DMS79 (cell line): ENCODE measurements at places on chromosomes 7 and 10.
A peak's percentile ranks its signal among the peaks of the same experiment; 100 is the strongest.

GRCh38 chr7:366161-366803 lies 76.3 kb downstream of the FOXL3 start:
- DNase-seq: no peak

DNA sequence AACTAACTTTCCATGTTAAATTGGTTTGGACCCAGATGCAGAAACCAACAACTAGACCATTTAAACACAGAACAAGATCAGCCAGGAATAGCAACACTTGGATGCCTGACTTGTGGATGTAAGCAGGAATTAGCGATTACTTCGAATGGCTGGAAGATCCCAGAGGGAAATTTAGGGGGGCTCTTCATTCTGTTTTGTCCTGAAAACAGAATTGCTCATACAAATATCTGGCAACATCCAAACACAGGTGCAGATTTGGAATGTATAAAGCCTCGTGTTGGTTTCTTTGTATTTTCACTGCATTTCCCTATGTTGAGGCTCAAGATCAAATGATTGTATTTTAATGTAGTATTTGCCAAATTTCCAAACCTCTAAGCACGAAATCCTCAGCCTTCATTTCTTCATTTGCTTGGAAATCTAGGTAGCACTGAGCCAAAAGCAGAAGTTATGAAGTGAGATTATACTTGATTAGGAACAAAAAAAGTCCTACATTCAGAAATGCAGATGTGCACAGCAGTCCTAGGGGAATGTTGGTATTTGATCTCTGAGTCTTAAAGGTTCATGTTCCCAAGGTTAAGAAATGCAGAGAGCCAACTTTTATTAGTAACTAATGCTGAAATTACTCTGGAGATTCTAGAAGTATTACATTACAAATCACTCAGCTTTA lies 248.7 kb upstream of the TCF7L2 start:
- no peak for DNase-seq

DNA sequence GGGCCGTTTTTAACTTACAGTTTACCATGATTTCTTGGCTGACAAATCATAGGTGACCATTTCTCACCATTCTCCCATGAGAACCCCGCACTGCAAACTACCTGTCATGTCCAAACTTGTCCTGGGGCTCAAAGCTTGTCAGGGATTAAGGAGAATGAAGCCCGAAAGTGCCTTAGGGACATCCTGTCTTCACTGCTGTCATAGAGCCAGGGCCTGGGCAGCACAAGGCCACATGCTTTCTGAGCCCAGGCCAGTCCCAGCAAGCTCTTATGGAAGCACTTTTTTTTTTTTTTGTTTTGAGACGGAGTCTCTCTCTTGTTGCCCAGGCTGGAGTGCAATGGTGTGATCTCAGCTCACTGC lies 33.9 kb downstream of the CCM2 start:
- DNase-seq: peak; percentile 34

DNA sequence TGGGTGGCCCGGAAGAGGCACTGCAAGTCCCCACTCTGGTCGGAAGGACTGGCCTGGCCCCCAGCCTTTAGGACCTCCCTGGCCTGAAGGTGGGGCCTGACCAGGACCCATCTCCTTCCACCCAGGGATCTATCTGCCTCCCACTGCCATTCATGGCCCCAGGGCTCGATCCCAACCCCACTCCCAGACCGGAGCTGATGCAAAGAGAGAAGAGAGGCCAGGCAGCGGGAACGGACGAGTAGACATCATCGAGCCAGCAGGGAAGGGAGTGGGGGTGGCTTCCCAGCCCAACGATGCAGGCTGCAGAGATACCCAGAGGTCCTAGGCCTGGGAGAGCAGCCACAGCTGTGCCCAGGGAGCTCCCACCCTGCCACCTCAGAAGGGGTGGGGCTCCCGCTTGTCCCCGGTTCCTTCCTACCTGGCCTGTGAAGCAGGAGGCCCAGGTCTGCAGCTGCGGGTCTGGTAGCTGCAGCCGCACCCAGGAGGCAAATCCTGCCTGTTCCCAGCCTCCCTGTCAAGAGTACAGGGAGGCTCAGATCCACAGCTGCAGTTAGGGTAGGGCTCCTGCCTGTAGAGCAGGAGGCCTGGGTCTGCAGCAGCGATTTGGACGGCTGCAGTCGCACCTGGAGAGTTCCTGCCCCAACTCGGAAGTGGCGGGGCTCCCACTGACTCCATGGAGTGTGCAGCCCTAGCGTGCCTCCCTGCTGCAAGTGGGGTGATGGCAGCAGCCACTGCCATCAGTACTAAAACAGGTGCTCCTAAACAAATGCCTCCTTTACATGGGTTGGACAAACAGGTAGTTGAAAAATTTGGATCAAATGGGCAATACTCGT lies 1151.0 kb upstream of the PHF14 start:
- no peak for DNase-seq

GRCh38 chr10:79416578-79417255 lies 28.7 kb downstream of the ZCCHC24 start:
- DNase-seq: no peak

- no peak for DNase-seq
These were observed 22.4 kb upstream of the MNX1 start for GRCh38 chr7:157032644-157033482.

DNA sequence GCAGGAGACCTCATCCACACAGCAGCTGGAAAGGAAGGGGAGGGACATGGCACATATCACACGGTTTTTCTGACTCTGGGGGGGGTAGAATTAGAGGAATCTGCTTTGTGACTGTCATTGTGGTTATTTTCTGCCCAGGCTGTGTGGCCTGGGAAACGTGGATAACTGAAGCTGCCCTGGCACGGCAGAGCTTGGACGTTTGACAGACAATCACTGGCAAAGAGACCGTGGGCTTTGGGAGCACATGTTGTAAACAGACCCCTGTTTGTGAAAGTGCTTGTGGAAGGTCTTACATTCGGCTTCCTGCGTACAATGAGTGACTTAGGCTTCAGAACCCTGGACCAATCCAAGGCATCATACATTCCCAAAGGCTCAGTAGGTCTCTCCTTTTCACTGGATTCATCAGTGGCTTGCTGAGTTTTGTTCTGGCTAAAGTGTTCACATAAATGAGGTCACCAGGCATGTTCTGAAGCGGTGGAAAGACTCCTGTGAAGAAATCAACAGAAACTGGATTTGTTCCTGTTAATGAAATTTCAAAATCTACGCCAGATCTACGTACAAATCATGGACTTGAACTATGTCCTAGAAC lies 188.2 kb downstream of the TEX36 start:
- no peak for DNase-seq

DNA sequence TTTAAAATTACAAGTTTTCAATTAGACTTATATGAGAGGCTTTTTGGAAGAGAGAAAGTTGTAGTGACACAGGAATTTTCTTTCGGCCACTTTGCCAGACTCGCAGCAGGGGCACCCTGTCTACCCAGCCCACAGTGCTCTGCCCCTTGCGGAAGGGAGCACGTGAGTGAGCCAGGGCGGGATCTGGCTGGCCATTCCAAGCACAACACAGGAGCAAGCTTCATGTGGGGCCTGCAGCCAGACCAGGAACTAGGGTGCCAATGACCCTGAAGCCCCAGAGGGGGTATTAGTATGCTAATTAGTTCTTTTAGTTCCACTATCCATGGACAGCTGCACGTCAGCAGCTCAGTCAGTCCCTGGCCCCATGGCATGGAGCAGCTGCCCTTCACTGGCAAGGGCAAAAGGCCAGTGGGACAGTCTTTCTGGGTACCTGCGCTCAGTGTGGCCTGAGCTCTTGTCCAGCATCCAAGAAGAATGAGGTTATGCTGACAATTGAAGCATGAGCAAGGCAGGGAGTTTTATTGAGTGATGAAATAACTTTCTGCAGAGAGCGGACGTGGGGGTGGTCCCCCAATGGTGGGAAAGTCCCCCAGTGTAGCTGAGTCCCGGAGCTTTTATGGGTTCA lies 251.1 kb upstream of the CSTF2T start:
- DNase-seq: no peak

GRCh38 chr7:36367561-36368077 lies 22.0 kb upstream of the ANLN start:
- no peak for DNase-seq

DNA sequence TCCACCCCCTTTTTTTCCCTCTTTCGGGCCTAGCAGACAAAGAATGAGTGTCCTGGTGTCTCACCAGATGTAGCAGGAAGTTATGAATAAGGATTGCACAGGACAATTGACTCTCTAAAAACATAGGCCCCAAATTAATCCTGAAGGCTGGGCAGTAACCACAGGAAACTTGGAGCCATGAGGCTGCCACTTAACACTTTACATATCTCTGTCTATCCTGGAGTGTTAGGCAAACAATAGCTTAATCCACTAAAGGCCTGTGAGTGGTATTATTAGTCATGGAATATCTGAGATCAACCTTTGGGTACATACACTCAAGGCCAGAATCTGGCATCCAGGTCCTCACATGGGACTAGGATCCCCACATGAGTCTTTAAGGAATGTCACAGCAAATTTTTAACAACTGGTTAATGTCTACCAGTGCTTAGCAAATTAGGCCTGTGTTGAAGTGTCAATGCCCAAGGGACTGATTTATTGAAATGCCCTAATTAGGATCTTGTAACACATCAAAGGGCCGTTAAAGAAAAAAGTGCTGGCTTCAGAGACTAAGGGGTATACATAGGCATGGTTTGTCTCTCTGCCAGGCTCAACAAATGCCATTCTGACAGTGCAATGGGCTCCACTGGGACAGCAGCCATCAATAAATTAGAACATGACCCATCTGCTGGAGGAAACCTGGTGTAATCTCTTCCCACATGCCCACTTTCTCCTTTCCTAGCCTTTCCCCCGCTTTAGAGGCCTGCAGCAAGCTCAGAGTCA lies 196.7 kb upstream of the TBX20 start:
- peak; percentile 75 for DNase-seq
